ENCODE measurements at places on chromosomes 3 and 15. TPM values are rescaled to one million over a fixed set of nuclear protein-coding genes. Genes with fewer than 3 reads are reported as not detected.

CPNE4 gene
- not detected for total RNA-seq

C3orf49 gene
- not detected for total RNA-seq

ACAD9 gene
- 28.6 TPM for total RNA-seq

APOD gene
- total RNA-seq: 0.29 TPM

STRA6 gene
- total RNA-seq: not detected

TMEM42 gene
- total RNA-seq: 10.5 TPM

PLA2G4D gene
- total RNA-seq: not detected

GPR27 gene
- 0.09 TPM for total RNA-seq

OR5K2 gene
- total RNA-seq: not detected

SLC22A13 gene
- total RNA-seq: 0.16 TPM

CP gene
- total RNA-seq: 3,257 TPM

DAZL gene
- total RNA-seq: not detected

FAM131A gene
- 2.4 TPM for total RNA-seq

FBXO40 gene
- 0.07 TPM for total RNA-seq

HTR3E gene
- total RNA-seq: not detected

SUSD5 gene
- 0.20 TPM for total RNA-seq

C2CD4B gene
- 4.6 TPM for total RNA-seq

CACNA2D2 gene
- 0.13 TPM for total RNA-seq

AGBL1 gene
- not detected for total RNA-seq

MOBP gene
- total RNA-seq: not detected

KIF15 gene
- total RNA-seq: 0.51 TPM

GOLGA6L25 gene
- not detected for total RNA-seq

TIMP4 gene
- 0.35 TPM for total RNA-seq

SERINC4 gene
- not detected for total RNA-seq

KLHL40 gene
- 0.19 TPM for total RNA-seq

ERC2 gene
- not detected for total RNA-seq

GOLGA6D gene
- total RNA-seq: 0.49 TPM

CHRFAM7A gene
- not detected for total RNA-seq

POMGNT2 gene
- total RNA-seq: 6.5 TPM

SLC9C1 gene
- not detected for total RNA-seq

SH2D7 gene
- not detected for total RNA-seq

PLCB2 gene
- total RNA-seq: 16.8 TPM

BLM gene
- 0.20 TPM for total RNA-seq

TMEM43 gene
- total RNA-seq: 15.5 TPM
